Neural crest cell (in vitro differentiated cells): ENCODE measurements at places on chromosomes 1 and 21. TPM values are rescaled to one million over a fixed set of nuclear protein-coding genes. Genes with fewer than 3 reads are reported as not detected.

The TENT5C gene
- 1.3 and 1.4 TPM in 2 replicates for total RNA-seq

The GUCA2B gene
- total RNA-seq, result not detected in 2 replicates

The LRRC53 gene
- not detected in 2 replicates for total RNA-seq

The TNFAIP8L2 gene
- total RNA-seq, result not detected in 2 replicates

The TMEM81 gene
- total RNA-seq, result 5.4 and 6.7 TPM in 2 replicates

The CLDN17 gene
- total RNA-seq, result not detected in 2 replicates

The PLPP3 gene
- 21.2 and 24.7 TPM in 2 replicates for total RNA-seq

The GPR161 gene
- total RNA-seq, result 47.7 and 48.7 TPM in 2 replicates

The PRXL2B gene
- total RNA-seq, result 51.3 and 58.9 TPM in 2 replicates

DNA sequence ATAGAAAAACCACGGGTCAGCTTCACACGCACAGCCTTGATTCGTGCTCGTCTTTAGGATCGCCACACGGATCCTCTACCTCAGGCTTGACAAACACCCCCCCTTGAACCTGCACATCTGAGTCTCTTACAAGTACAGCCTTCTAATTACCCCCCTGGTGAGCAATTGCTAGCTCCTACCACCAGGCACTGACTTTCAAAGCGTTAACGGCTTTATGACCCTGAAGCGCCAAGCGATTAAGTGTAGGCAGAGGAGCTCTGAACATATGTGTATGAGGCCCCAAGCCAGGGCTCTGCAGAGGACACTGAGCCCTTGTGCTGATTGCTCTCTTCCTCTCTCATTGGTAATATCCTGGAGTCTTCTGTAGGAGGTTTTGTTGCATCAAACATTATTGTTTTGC, 55.7 kb upstream of the EPHA8 start:
- no peaks in the 10 kb centered on the region for H3K27me3 ChIP-seq
- H3K27ac ChIP-seq, result peak overlapping the region; percentile 44
- DNase-seq, result no peak

GRCh38 chr1:21921100-21921875, 15.8 kb downstream of the HSPG2 start:
- H3K4me1 ChIP-seq, result peaks cover 28% of the 10 kb centered on the region
- peak overlapping the region; percentile 67 for H3K27ac ChIP-seq
- no peak for DNase-seq
- H3K36me3 ChIP-seq, result no peaks in the 10 kb centered on the region
- no peaks in the 10 kb centered on the region for H3K27me3 ChIP-seq

DNA sequence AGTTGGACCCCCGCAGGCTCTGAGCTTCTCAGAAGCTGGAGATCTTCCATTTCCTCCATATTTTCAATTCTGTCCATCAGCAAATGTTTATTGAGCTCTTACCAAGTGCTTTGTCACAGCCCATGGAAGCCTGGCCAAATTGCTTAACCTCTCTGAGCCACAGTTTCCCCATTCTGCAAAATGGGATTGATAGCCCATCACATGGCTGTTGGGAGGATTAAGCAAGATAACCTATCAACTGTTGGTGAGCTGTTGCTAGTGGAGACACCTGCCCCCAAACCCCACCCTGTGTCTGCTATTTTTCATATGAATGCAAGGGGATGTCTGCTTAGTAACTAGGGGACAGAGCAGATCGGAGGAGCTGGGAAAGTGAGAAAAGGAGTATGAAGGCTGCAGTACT, 38.3 kb downstream of the CD34 start:
- no peaks in the 10 kb centered on the region for H3K36me3 ChIP-seq
- DNase-seq, result no peak
- no peak overlapping the region for H3K4me3 ChIP-seq

DNA sequence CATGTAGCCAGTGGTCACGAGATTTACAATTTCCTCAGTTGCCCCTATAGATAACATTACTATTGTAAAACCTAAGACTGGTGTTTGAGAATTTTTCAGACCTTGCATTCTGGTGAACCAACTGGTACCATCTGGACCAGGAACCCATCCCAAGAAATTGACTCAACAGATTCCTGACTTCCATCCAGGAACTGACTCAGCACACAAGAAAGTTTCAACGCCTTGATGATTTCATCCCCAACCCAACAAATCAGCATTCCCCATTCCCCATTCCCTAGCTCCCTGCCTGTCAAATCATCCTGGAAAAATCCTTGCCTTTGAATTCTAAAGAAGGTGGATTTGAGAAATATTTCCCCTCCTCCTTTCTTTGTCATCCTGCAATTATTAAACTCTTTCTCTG, 529.8 kb upstream of the PRMT6 start:
- no peak for DNase-seq
- no peak overlapping the region for H3K27ac ChIP-seq
- H3K4me1 ChIP-seq, result peaks cover 15% of the 10 kb centered on the region
- H3K36me3 ChIP-seq, result peaks cover 2% of the 10 kb centered on the region

DNA sequence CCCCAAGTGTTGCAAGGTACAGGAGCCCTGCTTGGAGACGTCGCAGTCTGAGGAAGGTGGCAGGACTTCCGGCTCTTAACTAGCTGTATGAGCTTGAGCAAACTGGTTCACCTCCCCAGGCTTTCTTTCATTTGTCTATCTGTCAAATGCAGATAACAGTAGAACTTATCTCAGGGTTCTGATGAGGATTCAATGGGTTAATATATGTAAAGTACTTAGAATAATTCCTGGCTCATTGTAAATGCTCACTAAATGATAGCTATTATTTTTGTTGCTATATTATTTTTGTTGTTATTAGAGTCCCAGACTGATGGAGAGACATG, 108.5 kb upstream of the IPO9 start:
- H3K36me3 ChIP-seq, result peaks cover 12% of the 10 kb centered on the region
- H3K27ac ChIP-seq, result no peak overlapping the region
- DNase-seq, result no peak
- H3K4me1 ChIP-seq, result peaks cover 42% of the 10 kb centered on the region

- H3K4me1 ChIP-seq, result peaks cover 13% of the 10 kb centered on the region
- DNase-seq, result no peak
- H3K4me3 ChIP-seq, result no peak overlapping the region
- peaks cover 2% of the 10 kb centered on the region for H3K27me3 ChIP-seq
- H3K36me3 ChIP-seq, result peaks cover 12% of the 10 kb centered on the region
These were observed 19.1 kb downstream of the MRPL37 start for GRCh38 chr1:54218883-54219687.

DNA sequence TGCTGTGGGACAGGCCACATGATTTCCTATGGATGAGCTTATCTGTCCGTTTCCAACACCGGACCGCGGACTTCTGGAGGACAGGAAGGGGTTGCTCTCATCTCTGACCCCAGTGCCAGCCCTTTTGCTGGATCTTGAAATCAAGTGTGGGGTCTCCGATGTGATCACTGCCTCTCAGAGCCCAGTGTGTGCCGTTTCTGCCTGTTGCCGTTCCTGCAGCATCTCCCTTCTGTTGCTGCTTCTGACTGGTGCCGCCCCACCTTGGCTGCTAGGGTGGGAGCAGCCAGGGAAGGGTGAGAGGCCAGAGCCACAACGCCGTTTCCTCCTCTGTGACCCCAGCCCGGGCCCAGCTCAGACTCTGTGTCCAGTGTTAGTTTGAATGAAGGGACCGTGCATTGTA, 67.3 kb upstream of the WNT4 start:
- H3K36me3 ChIP-seq, result no peaks in the 10 kb centered on the region
- no peak overlapping the region for H3K4me3 ChIP-seq
- H3K27ac ChIP-seq, result no peak overlapping the region
- peaks cover 32% of the 10 kb centered on the region for H3K4me1 ChIP-seq
- no peak for DNase-seq
- H3K27me3 ChIP-seq, result peaks cover 97% of the 10 kb centered on the region

- peaks cover 70% of the 10 kb centered on the region for H3K27me3 ChIP-seq
- H3K4me3 ChIP-seq, result peak overlapping the region; percentile 85
- H3K27ac ChIP-seq, result no peak overlapping the region
- no peak for DNase-seq
These were observed 39.0 kb downstream of the PIK3CD start for GRCh38 chr1:9690440-9691107.

DNA sequence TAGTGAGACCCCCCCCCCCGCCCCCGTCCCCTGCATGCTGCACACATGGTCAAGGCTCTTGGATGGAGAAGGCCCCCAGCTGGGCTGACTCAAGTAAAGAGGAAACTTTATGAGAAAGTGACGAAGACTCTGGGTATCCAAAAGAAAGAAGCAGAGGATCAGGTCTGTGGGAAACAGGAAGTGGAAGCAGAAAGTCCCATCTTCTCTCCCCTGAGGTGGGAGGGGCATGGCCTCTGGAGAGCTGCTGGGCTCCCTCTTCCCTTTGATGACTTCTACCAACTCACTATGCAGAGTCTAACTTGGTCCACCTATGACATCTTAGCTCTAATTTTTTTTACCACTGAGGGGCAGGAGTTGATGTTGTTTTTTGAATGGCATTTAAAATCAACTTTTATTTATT, 42.7 kb upstream of the LIN9 start:
- H3K4me1 ChIP-seq, result peaks cover 21% of the 10 kb centered on the region
- H3K27me3 ChIP-seq, result no peaks in the 10 kb centered on the region
- DNase-seq, result no peak
- H3K4me3 ChIP-seq, result peak overlapping the region; percentile 41

DNA sequence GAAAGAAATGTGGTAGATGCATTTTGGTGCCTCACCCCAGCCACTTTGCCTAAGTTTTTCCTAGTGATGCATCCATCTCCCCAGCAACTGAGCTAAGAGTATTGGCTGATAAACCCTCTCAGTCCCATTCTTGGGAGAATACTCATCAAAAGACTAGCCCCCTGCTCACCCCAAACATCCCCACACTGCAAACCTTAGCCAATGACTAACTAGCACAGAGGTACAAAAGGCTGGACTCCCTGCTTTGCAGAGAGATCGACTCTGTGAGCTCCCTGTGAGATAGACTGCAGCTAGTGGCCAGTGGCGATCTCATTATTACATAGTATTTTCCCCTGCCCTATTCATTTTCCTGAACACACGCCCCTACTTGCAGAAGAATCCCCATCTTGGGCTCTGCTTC, 155.3 kb downstream of the HHIPL2 start:
- no peak overlapping the region for H3K27ac ChIP-seq
- H3K4me3 ChIP-seq, result no peak overlapping the region

- DNase-seq, result no peak
- no peaks in the 10 kb centered on the region for H3K36me3 ChIP-seq
- H3K4me1 ChIP-seq, result no peaks in the 10 kb centered on the region
- no peak overlapping the region for H3K4me3 ChIP-seq
These were observed 95.0 kb downstream of the SGIP1 start for GRCh38 chr1:66628926-66629325.

GRCh38 chr1:101025283-101025656, 314 bp downstream of the DPH5 start:
- H3K27ac ChIP-seq, result peak overlapping the region; percentile 100
- peaks cover 15% of the 10 kb centered on the region for H3K36me3 ChIP-seq
- H3K4me3 ChIP-seq, result peak overlapping the region; percentile 99
- no peaks in the 10 kb centered on the region for H3K27me3 ChIP-seq
- peaks cover 39% of the 10 kb centered on the region for H3K4me1 ChIP-seq
- no peak for DNase-seq

- H3K27me3 ChIP-seq, result no peaks in the 10 kb centered on the region
- no peaks in the 10 kb centered on the region for H3K36me3 ChIP-seq
- peaks cover 42% of the 10 kb centered on the region for H3K4me1 ChIP-seq
- DNase-seq, result no peak
- H3K4me3 ChIP-seq, result no peak overlapping the region
- H3K27ac ChIP-seq, result no peak overlapping the region
These were observed 165.3 kb downstream of the TOMM20 start for GRCh38 chr1:234963180-234963903.

GRCh38 chr1:236288620-236288976, 6.8 kb upstream of the ERO1B start:
- H3K27me3 ChIP-seq, result peaks cover 29% of the 10 kb centered on the region
- H3K27ac ChIP-seq, result no peak overlapping the region
- H3K36me3 ChIP-seq, result no peaks in the 10 kb centered on the region
- peaks cover 10% of the 10 kb centered on the region for H3K4me1 ChIP-seq
- DNase-seq, result no peak

GRCh38 chr1:53495633-53496345, 36.6 kb downstream of the DMRTB1 start:
- H3K27me3 ChIP-seq, result peaks cover 7% of the 10 kb centered on the region
- H3K36me3 ChIP-seq, result no peaks in the 10 kb centered on the region
- no peaks in the 10 kb centered on the region for H3K4me1 ChIP-seq

DNA sequence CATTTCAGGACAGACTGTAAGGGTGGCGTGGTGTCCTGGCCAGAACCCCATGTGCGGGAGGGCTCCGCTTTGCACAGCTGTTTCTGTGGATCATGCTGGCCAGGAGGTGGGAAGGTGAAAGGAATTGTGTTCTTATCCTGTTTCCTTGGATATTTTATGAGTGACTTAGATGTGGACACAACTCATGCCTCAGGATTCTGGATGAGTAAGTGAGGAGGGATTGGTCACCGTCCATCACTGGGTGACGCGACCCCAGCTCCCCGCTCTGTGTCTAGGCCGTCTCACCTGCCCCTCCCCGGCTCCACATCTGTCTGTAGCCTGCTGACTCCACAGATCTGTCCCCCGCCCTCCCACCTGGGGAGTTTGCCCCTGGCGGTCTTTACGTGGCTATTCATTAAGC, 48.8 kb downstream of the PIK3CD start:
- H3K27me3 ChIP-seq, result peaks cover 5% of the 10 kb centered on the region
- DNase-seq, result no peak
- H3K4me1 ChIP-seq, result no peaks in the 10 kb centered on the region
- H3K27ac ChIP-seq, result no peak overlapping the region
- no peak overlapping the region for H3K4me3 ChIP-seq

DNA sequence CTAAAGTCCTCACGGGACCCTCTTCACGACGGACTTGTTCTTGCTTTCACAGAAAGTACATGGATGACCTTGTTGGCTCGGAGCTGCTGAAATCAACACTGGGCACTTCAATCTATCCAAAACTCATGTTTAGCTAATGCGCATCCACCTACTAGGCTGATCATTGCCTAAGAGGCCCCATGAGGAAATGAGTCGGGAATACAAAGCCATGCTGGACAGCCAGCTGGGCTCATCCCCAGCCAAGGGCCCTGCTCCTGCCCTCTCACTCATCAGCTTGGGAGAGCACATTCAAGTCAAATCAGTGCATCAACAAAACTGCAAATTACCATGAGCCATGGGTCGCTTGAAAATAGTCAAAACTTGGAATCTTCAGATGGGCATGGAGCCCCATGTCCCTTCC, 14.8 kb upstream of the HEYL start:
- H3K27ac ChIP-seq, result no peak overlapping the region
- no peaks in the 10 kb centered on the region for H3K36me3 ChIP-seq
- H3K4me1 ChIP-seq, result peaks cover 11% of the 10 kb centered on the region
- H3K4me3 ChIP-seq, result no peak overlapping the region

DNA sequence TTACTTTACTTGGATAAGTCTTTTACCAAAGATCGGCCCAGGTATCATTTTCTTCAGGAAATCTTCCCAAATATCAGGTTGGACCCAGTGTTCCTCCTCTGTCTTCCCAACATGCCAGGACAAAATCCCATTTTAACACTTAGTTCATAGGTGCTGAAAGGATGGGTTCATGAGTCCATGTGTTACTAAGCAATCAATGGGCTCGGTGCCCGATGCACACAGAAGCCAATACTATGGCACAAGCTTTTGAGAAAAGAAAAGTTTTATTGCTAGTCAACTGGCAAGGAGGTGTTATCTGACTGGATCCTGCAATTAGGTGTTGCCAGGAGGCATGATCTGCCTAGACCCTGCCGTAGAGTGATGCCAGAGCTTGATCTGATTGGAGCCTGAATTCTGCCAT, 133.3 kb upstream of the SLC44A3 start:
- H3K36me3 ChIP-seq, result peaks cover 8% of the 10 kb centered on the region
- no peaks in the 10 kb centered on the region for H3K27me3 ChIP-seq
- H3K4me1 ChIP-seq, result peaks cover 24% of the 10 kb centered on the region
- no peak overlapping the region for H3K4me3 ChIP-seq

- no peak for DNase-seq
- H3K4me3 ChIP-seq, result no peak overlapping the region
- H3K27ac ChIP-seq, result peak overlapping the region; percentile 2
These were observed 176.5 kb downstream of the PBX1 start for GRCh38 chr1:164735315-164736052.
